ENCODE measurements at places on chromosomes 13 and 19.

DNA sequence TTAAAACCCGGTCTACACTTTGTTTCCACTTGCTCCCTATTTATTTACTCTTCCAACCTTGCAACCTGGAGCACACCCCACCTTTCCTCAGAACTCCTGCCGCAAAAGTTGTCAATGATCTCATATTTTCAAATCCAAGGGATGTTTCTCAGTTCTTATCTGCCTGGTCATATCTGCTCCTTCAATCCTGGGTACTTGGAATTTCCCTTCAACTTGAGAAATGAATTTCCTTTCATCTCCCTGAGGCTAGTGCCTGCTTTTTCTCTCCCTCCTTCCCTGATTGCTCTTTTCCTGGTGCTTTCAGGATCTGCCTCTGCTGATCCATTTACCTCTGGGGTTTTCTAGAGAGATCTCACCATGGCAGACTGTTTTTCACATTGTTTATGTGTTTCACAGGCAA lies 154.8 kb upstream of the IRS2 start:
- no peak for DNase-seq

- DNase-seq, result peak; percentile 54
Observed at GRCh38 chr13:112376050-112376681, at the start of gene SPACA7. SPACA7 (plus strand) TSS chr13:112376355; CDS start chr13:112376386, 31 bp downstream.

- DNase-seq, result no peak
Observed at GRCh38 chr19:31938675-31939074, 406.7 kb upstream of the ZNF507 start.

DNA sequence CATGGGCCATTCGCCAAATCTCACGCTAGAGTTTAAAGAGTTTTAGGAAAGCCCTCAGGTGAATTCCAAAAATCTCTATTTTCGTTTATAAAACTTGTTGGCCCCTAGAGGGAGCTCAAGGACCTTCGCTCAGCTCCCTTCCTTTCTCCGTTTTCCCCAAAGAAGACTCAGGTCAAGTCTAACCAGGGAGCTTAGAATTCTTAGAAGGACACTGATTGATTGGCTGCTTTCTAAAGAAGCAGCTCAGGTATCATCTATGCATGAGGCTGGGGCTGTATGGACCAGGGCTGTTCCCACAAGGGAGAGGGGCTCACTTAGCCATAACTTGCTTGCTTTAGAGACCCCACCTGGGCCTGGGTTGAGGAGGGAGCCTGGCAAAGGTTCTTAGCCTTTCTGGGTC lies 20.5 kb downstream of the DZIP1 start:
- DNase-seq, result peak; percentile 18

DNA sequence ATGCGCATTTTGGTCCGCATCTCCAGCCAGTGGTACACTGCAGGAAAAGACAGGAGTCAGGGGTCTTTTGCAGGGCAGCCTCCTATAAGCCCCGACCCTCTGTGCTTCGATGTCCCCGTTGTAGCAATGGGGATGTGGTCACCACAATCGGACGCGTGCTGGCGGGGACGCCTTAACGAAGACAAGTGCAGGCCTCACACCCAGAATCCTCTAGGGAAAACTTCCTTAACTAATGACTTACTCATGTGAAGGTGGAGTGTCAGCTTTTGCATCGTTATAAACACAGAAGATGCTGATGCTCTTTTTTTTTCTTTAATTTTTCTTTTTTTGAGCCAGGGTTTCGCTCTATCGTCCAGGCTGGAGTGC lies 22.1 kb downstream of the VASP start:
- DNase-seq, result no peak

- no peak for DNase-seq
Observed at GRCh38 chr19:5338656-5339197, 1.9 kb downstream of the PTPRS start.

- DNase-seq, result no peak
Observed at GRCh38 chr19:11814700-11815035, 595 bp downstream of the ZNF440 start.

GRCh38 chr13:111938741-111939665 lies 127.9 kb upstream of the SOX1 start:
- DNase-seq, result peak; percentile 58

- peak; percentile 84 for DNase-seq
Observed at GRCh38 chr13:50124536-50125303, 109.5 kb downstream of the KCNRG start.

DNA sequence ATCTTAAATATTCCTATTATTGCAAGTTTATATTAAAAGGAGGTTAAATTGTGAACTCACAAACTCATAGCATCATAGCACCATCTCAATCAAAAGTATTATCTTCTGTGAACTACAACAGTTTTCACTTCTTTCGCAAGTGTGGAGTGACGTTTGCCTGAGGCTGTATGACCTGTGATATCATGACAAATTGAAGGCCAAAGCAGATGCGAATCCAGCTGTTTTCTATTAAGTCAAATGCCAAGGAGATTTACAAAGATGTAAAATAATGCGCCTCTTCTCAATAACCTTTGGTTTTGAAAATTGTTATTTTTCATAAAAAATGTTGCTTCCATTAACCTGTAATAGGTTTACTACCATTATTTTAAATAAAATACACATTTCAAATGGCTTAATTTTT lies 7.6 kb upstream of the PEG3 start:
- DNase-seq, result no peak

DNA sequence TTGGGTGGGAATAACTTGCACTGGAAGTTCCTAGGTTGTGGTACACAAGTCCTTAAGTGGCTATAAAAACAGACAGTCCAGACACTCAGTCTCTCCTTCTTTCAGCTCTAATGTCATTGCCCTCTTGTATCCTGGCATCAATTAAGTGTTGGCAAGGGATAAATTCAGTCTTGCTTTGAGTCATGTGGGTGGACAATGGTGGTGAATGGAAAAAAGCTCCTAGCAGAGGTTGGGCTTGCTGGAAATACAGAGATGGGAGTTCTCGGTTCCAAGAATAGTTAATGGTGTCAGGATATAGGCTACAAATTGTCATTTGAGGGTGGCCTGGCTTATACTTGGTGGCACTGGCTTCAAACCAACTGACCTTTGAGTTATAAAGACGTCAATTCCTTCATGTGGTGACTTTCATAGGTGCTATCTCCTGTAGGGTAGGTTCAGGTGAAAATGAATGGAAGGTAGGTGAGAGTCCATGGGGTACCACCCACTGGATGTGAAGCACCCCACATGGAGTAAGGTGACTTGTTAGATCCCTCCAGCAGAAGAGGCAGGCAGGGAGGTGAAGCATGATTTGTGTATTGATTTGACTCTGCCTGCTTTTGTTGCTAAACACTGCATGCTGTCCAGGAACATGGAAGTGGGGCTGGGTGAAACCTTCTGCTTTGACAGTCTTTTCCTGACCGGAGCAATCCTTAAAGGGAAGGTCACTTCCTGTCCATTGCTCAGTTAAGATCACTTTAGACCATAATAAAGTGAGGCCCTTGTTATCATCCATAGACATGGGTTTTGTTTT lies 102.0 kb downstream of the LACC1 start:
- DNase-seq, result no peak

DNA sequence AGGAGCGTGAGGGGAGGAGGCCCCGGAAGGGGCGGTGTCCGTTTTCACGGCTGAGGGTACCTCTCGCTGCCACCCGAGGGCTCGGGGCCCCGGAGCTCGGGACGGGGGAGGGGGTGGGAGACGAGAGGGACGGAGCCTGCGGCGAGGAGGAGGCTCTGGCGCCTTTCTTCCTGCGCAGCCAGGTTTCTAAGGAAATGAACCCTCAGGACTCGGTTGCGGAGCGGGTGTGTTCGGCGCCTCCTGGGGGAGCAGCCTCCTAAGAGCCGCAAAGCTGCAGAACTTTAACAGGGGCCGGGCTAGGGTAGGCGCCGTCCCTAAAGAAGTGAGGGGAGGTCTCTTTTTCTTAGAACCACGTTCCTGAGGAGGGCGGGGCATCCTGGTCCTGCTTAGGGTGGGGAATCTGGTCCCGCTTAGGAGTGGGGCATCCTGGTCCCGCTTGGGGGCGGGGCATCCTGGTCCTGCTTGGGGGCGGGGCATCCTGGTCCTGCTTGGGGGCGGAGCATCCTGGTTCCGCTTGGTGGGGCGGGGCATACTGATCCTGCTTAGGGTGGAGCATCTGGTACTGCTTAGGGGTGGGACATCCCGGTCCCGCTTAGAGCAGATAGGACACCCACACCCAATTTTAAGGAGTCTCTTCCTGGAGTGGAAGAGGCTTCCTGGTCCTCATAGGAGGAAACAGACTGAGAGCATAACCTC lies 6.2 kb downstream of the SYT5 start:
- no peak for DNase-seq

DNA sequence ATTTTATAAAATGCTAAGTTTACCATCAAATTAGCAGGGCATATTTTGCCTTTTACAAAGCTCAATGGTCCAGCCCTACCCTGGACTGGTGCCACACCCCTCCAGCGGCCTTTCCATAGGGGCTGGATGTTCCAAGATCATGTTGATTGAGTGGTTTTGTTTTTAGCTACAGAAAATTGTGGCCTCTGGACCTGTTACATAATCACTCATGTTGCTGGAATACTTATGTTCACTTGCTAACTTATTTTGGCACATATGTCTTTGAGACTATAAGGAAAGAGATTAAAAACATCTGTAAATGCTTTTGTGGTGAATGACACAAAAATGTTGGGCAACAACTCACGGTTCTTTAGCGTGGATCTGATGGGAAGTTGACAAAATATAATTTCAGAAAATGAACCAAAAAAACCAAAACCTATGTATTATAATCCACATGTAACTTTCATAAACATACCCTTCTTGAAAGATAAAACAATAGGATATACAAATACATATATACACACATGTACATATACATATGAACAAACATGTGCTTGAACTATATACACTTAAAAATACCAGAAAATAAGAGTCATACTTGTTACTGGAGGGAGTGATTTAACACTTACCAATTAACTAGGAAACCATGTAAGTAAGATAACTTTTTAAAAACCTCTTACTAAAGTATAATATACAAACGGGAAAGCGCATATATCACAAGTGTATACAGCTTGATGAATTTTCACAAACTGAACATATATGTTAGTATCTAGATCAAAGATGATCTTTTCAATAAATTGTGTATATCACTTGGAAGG lies 46.6 kb upstream of the SLC15A1 start:
- DNase-seq, result no peak

GRCh38 chr13:41774605-41775218 lies 186.2 kb downstream of the VWA8 start:
- no peak for DNase-seq

GRCh38 chr13:19622193-19622592 lies 11.3 kb upstream of the MPHOSPH8 start:
- no peak for DNase-seq

GRCh38 chr13:33119856-33120543 lies 103.8 kb downstream of the KL start:
- no peak for DNase-seq

GRCh38 chr19:461721-462551 lies 1.1 kb upstream of the SHC2 start:
- DNase-seq, result peak; percentile 90

- DNase-seq, result no peak
Observed at GRCh38 chr13:73954808-73955207, 179.4 kb downstream of the KLF12 start.

DNA sequence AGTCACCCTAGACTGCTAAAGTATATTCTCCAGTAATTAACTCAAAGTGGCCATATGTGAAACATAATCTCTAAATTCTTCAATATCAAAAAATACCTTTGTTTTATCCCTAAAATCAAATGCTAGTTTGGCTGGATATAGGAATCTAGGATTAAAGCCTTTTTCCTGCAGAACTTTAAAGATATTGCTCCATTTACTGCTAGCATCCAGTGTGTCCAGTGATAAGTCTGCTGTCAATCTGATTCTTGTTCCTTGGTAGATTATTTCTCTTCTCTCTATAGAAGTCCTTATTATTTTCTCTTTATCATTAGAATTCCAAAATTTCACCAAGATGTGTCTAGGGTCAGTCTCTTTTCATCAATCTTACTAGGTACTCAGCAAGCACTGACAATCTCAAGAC lies 384.6 kb downstream of the FGF14 start:
- no peak for DNase-seq

GRCh38 chr19:2722541-2723344 lies 1.6 kb upstream of the DIRAS1 start:
- no peak for DNase-seq

GRCh38 chr19:39518458-39518857 lies 3.5 kb downstream of the SELENOV start:
- DNase-seq, result no peak

- DNase-seq, result peak; percentile 5
Observed at GRCh38 chr13:103640606-103641005, 574.4 kb upstream of the SLC10A2 start.

DNA sequence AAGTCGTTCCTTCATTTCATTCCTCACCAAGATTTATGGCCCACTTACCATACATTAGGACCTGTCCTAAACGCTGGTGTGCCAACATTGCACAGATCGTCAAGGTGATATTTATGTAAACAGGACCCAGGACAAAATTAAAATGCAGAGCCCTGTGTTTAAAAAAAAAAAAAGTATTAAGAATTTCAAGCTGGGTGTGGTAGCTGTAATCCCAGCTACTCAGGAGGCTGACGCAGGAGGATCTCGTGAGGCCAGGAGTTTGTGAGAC lies 6.5 kb upstream of the ZNF444 start:
- DNase-seq, result no peak

- DNase-seq, result no peak
Observed at GRCh38 chr13:29065142-29065541, 245.0 kb downstream of the MTUS2 start.

GRCh38 chr19:38255383-38256014 lies 675 bp downstream of the PPP1R14A start:
- no peak for DNase-seq

- DNase-seq, result no peak
Observed at GRCh38 chr13:45374917-45375316, 33.9 kb upstream of the TPT1 start.

DNA sequence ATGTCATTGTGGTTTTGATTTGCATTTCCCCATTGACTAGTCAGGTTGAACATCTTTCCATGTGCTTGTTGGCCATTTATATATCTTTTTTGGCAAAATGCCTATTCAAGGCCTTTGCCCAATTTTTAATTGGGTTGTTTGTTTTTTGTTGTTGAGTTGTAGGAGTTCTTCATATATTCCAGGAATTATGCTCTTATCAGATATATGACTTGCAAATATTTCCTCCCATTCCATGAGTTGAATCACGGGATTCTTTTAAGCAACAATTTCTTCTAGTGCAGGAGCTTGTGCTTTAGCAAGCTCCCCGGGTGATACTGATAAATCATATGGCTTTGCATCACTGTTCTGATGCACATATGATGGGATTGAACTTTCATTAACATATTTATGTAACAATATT lies 47.0 kb upstream of the FLT1 start:
- no peak for DNase-seq

DNA sequence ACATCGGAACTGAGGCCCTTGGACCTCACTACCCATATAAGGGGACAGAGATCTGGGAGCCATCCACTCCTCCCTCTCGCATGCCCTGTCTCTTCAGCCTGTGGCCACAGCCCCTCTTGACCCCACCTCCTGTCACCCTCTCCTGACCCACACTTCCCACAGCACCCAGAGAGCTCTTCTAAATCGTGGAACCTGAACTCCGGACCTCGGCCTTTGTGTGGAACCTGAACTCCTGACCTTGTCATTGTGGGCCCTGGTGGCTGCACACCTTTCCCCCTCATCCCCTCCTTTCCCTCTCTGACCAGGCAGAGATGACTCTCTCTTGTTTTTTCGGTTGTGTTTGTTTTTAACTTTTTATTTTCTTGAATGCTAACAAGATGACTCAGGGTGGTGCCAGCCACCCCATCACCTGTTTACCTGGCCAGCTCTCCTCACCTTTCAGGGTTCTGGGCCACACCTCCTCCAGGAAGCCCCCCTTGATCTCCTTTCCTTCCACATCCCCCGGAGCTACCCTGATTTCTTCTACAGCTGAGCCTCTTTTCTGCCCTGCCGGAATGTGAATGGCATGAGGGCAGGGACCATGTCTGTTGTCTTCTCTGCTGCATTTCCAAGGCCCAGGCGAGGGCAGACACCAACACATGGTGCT lies 5.1 kb downstream of the MRPL4 start:
- DNase-seq, result no peak

Measured in NCI-H345 (cell line).